ENCODE measurements at places on chromosomes 5 and 9.

DNA sequence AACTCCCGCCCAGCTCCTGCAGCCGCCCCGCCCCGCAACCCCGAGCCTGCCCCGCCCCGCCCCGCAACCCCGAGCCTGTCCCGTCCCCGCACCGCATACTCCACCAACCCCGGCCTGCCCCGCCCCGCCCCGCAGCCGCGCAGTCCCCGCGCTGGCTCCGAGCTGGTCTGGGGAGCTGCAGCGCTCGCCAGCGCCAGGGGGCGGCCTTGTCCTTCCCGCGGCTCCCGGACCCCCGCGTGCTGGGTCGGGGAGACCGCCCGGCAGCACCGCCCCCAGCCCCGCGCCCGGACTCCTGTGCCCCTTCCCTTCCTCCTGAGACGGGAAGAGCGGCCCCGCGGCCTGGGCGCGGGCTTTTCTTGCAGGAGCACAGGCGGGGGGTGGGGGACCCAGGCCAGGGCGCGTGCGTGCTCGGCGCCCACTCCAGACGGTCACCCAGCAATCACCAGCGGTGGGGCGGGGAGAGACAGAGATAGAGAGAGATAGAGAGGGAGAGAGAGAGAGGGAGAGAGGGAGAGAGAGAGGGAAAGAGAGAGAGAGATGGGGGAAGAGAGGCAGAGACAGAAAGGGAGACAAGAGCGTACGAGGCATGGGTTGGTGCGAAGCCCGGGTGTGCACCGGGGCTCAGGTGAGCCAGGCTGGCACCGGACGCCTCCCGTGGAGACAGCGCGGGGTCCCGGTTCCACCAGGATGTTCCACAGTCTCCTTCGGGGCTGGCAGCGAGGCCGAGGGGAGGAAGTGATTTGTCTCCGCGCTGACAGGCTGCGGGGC, 14.7 kb upstream of the TMEM250 start:
- DNase-seq: peak; percentile 14

GRCh38 chr5:123611406-123611709, 99.4 kb downstream of the CSNK1G3 start:
- DNase-seq: no peak

DNA sequence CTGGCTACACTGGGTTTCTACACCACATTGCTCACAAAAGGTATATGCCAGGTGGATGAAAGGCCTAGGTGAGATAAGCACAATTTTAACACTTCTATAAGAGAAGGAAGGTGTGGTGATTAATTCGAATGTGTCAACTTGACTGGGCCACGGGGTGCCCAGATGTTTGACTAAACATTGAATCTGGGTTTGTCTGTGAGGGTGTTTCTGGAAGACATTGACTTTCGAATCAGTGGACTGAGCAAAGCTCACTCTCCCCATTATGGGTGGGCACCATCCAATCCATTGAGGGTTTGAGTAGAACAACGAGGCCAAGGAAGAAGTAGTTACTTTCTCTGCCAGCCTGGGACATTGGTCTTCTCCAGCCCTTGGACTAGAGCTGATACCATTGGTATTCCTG, 78.2 kb upstream of the COL5A1 start:
- no peak for DNase-seq

- DNase-seq: peak; percentile 92
Measured at GRCh38 chr5:142095651-142096330, 12.8 kb upstream of the NDFIP1 start.

GRCh38 chr5:58504766-58505165, 13.5 kb downstream of the GAPT start:
- no peak for DNase-seq

GRCh38 chr5:54669285-54669684, 151.7 kb downstream of the SNX18 start:
- DNase-seq: no peak

- DNase-seq: no peak
Measured at GRCh38 chr9:126379661-126380360, 53.2 kb downstream of the MVB12B start.

DNA sequence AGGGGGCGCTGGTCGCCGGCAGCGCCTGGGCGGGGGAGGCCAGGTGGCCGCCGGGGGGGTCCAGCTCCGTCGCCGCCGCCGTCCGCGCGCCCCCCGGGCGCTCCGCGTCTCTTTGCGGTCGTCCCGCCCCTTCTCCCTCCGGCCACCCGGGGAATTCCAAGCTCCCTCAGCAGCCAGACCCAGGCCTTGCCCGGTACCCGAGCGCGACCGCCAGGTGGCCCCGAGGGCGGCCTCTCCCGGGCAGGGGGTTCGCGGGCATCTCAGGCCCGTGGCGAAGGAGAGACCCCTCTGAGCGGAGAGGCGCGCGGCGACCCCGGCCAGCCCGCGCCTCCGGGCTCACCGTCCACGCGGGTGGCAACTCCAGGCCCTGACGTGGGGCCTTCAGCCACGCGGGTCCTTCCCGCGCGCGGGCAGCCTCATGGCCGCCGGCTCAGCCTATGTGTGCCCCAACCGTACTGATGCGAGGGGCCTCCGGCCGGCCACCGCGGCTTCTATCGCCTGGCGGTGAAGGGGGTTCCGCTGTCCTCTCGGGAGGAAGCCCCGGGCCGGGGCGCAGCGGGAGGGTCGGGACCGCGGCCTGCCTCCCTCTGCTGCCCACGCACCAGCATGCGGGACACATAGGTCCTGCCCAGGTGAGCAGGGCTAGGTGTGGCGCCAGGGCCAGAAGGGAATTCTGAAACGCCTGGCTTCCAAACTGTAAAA, 529 bp upstream of the NRARP start:
- DNase-seq: no peak

DNA sequence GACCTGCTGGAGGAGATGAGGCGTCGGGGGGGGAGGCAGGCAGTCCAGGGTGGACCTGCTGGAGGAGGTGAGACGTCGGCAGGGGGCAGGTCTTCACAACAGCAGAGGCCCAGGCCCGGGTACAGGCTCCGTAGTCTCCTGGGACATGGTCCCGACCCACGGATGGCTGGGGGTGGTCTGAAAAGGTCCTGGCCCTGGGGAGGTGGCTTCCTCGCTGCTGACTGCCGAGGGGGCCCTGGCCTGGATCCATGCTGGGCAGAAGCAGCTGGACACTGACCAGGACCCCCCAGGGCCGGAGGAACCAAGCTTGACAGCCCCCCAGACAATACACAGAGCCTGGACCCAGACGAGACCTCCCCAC, 8.5 kb downstream of the EGFL7 start:
- no peak for DNase-seq

- peak; percentile 47 for DNase-seq
Measured at GRCh38 chr5:116137544-116138378, 52.9 kb downstream of the COMMD10 start.

- peak; percentile 70 for DNase-seq
Measured at GRCh38 chr5:126676195-126676624, 75.5 kb downstream of the PHAX start.

DNA sequence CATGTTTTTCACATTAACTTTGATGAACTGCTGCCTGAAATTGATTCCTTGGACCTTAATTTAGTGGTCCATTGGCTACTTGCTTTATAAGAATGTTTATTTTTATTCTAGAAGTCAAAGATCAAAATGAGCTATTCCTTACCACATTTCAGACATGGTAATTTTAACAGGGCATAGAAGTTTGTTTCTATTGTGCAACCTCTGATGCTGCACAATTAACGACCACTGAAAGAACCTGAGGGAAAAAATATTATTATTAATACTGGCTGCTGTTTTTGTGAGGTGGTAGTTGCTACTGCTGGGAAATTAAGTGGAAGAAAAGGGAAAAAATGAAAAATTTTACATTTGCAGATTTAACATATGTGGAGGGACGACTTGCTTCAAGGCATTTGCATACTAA, 37.9 kb upstream of the RAB3C start:
- no peak for DNase-seq

- peak; percentile 72 for DNase-seq
Measured at GRCh38 chr5:96660971-96661854, 963 bp upstream of the CAST start.

DNA sequence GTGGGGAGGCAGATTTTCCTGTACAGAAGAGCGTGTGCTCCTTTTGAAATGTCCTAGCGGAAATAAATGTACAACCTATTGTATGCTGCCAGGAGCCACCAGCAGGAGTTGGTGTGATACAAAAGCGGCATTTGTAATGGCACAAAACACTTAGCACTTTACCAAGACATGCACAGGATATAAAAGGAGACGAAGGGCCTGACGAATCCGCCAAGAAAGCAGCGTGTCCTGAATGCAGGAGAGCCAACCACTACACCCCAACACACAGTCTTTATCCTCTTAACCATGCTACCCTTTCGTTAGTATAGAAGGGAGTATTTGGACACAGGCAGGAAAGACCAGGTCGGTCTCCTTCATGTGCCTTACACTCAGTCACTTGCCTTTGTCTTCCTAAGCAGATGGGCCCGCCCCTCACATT, 218.1 kb downstream of the TRIM32 start:
- DNase-seq: no peak

DNA sequence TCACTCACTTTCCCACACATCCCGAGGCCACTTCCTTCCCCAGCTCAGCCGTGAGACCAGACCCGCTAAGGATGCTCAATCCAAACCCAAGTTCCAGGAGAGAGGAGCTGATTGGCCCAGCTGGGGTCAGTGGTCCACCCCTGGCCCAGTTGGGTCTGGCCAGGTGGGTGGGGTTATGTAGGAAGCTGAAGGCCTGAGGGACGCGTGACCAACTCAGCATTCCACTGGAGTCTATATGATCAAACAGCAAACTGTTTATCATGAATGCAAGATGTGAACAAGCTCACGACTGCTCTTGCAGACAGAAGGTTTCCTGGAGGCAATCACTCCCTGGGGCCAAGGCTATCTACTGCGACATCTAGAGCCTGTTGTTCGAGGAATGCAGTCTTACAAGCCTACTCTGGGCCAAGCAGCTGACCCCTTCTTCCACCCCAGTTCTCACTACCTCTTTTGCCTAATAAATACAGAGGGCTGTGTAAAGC, 4.9 kb upstream of the RAPGEF1 start:
- no peak for DNase-seq

GRCh38 chr5:44814761-44815160, 6.0 kb downstream of the MRPS30 start:
- DNase-seq: no peak

DNA sequence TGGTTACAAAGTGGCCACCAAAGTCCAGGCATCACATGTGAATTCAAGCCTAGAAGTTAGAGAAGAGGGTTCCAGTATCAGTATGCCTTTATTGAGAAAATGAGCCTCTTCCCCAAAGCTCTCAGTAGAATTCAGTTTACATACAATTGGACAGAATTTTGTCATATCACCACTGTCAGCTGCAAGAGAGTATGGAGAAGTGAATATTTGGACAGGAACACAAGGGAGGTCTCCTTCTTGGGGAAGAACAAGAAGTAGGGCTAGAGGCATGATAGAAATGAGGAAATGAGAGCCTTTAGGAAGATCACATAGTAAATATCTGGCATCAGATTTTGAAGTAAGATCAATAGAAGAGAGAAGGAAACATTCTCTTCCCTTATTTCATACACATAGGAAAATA, 27.8 kb upstream of the VLDLR start:
- DNase-seq: no peak

- no peak for DNase-seq
Measured at GRCh38 chr9:18438300-18438925, 35.5 kb upstream of the ADAMTSL1 start.

DNA sequence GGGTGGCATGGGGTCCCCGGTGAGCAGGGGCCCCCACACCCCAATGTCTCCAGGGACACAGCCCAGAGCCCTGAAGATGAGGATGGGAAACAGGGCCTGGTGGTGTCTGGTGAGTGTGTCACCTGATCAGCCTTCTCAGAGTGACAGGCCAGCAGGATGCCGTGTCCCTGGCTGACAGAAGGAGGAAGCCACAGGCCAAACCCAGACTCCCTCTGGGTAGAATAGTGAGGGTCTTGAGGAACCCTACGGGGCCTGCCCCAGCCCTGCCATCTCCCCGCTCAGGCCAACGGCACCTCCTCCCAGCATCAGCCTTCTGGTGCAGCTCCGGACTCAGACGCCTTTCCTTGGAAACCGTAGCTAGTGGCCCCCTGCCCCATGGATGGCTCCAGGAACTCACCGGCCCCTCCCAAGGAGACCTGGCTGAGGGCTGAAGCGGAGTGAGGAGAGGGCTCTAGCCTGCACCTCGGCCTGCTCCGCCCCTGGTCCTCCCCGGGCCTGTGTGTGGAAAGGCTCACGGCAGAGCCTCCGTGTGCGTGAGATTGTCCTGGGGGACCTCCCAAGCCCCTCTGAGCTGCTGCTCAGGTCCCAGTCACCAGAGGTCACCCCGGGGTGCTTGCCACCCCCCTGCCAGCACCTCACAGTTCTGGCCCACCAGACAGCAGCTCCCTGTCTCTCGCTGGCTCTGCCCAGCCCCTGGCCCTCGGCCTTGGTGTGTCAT, 6.0 kb downstream of the RALGDS start:
- no peak for DNase-seq

GRCh38 chr5:80662108-80662507, 7.3 kb upstream of the DHFR start:
- DNase-seq: no peak

DNA sequence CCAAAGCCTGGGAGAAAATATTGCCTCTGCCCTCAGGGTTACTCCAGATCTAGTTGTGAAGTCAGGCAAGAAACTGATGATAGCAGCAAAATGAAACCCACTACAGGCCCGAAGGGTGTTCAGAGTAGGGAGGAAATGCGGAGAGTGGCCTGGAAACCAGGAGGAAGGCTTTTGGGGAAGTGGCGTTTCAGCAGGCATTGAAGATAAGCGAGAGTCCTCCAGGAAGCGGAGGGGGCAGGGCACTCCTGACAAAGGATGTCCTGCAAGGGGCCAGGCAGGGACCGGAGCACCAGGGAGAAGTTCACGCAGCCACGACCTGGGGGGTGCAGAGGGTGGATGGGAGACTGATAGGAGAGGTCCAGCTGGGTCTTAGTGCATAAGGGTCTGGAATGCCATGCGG, 7.8 kb upstream of the FOXI1 start:
- DNase-seq: no peak

DNA sequence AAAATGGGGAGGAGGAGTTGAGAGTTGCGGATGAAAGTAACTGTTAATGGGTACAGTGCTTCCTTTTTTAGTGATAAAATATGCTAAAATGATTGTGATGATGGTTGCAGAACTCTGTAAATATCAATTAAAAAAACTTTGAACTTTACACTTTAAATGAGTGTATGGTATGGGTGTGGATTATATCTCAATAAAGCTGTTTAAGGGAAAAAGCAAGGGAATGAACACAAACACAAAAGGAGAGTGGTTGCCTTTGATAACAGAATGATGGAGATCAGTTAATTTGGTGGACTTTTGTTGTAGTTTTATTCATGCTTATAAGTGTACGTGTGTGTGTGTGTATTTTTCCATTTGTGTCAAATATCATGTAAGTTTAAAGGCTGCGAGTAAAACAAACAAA, 186.1 kb downstream of the ZNF608 start:
- no peak for DNase-seq
